Inflammatory macrophage (primary cell): ENCODE measurements at places on chromosomes 6 and 20.

GRCh38 chr6:17225767-17226630 is 55.2 kb upstream of the RBM24 start:
- DNase-seq = no peak

- DNase-seq = no peak
Observed at GRCh38 chr6:43129434-43130194, 41.5 kb upstream of the SRF start.

DNA sequence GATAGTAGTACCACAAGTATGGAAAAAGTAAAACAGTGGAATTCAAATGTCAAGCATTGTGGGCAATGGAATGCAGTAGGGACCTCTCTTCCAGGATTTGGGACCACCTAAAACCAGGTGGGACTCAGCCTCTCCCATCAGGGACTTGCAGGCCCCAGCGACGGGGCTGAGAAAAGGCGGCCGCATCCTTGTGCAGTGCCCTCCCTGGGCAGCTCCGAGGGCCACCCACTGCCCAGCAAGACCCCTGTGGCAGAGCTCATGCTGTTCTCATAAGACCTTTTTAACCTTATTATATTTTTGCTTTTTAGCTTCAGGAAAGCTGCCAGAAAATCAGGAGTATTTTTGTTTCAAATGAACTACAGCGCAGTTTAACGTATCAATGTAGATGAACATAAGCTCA is 142.6 kb upstream of the RPS6KA2 start:
- DNase-seq = no peak

- peak; percentile 61 for DNase-seq
Observed at GRCh38 chr20:17960927-17961586, 7.5 kb downstream of the SNX5 start.

DNA sequence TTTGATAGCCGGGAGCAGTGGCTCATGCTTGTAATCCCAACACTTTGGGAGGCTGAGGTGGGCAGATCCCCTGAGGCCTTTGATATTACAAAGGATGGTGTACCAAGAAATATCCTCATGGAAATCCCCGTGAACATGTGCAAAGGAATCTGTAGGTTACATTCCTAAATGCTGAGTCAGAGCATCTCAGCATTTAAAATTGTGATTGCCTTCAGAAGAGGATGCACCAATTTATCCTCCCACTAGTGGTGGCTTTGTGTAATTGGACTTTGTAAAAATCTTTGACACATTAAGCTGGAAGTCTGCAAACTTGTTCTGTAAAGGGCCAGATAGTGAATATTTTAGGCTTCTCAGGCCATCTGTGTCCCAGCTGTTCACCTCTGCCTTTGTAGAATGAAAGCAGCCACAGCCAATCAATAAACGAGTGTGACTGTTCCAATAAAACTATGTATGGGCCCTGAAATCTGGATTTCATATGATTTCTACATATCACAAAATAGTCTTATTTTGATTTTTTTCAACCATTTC is 11.8 kb downstream of the TMEM14B start:
- peak; percentile 65 for DNase-seq

DNA sequence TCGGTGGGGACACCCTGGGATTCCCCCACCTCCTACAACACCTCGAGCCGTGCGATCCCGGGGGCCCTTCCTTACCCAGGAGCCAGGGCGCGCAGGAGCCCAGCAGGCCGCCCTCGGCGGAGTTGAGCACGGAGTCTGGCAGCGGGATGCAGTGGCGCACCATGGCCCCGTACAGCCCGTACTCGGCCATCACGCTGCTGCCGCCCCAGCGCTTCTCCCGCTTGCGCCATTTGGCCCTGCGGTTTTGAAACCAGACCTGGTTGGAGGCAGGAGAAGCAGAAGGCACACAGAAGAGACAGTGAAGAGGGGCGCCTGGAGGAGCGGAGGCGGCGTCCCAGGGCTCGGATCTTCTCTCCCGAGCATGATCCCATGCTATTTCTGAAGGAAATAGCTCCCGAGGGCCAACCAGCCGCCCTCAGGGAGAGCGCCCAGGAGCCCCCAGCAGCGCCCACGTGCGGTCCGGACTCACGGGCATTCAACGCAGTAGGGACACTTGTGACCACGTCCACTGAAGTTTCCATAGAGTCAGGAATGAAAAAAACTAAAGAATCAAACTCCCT is 4.3 kb downstream of the VSX1 start:
- DNase-seq = peak; percentile 54

DNA sequence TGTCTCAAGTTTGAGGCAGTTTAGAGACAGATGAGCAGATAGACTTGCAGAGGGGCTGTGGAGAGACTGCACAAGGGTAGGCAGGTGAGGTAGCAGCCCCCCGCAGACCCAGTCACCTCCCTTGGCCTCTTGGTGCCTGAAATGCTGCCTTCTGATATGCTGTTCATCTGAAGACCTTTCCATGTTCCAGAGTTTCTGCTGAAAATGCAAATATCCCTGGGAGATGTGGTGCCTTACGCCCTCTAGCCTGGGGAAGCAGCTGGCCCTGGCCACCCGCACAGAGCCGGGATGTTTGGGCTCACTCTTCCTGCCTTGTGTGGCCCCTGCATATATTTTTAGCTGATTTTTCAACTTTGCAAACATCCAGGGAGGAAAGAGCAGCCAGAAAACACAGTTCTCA is 51.4 kb downstream of the TMEM242 start:
- DNase-seq = no peak

GRCh38 chr6:15439410-15440025 is 193.6 kb downstream of the JARID2 start:
- no peak for DNase-seq
